Kasumi-1 (cell line): ENCODE measurements at places on chromosomes 16 and 17.

DNA sequence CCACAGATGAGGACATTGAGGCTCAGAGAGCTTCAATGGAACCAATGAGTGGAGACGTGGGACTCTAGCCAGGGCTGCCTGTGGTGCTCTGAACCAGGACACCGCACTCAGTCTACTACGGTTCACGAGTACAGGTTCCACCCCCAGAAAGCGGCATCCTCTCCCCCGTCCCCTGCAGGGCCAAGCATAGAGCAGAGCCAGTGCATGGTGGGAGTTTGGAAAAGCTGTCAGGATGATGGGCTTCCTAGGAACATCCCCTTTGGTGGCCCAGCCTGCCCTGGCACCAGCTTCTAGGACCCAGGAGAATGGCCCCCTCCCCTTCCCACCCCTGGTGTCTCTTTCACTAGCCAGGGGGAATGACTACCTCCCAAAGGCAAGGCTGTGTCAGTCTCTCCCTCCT lies 8.4 kb downstream of the ZNF319 start:
- DNase-seq, result no peak

DNA sequence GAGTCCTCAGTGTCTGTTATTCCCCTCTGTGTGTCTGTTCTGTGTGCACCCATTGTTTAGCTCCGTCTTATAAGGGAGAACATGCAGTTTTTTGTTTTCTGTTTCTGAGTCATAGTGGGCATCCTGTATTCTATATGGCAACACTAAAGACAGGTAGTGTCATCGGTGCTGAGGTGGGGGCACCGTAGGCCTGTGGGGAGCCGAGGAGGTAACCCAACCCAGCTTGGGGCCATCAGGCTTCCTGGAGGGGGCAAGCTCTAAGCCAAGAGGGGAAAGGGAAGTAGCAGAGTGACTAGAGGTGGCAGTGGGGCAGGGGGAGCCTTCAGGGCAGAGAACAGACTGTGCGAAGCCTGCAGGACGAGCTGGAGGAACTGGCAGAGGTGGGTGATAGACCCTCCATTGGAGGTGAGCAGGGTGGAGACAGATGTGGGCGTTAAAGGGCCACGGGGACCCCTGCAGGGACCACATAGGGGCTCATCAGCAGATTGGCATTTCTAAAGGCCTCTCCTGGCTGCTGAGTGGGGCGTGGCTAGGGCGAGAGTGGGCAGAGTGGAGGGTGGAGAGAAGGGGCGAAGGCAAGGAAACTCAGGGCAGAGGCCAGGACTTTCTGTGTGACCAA lies 36.5 kb downstream of the CPNE2 start:
- DNase-seq, result peak; percentile 62

DNA sequence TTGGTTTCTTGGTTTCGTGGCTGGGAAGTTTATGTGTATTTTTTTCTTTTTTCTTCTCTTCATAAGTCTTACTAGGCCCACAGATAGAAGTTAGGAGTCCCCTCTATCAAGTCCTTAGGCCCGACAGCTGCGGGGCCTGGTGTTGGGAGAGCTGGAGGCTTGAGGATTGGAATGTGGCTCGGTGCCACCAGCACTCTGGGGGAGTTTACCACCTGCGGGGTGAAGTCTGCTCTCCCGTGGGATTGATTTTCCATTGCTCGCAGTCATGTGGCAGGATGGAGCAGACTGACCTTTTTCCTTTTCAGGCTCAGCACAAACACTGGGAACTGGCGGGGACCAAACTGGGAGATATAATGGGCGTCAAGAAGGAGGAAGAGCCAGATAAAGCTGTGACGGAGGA lies 7.5 kb downstream of the DHX38 start:
- DNase-seq, result no peak

GRCh38 chr16:3173892-3174617 lies 13.9 kb upstream of the OR1F1 start:
- peak; percentile 17 for DNase-seq

- no peak for DNase-seq
Observed at GRCh38 chr16:777826-778225, 10.4 kb downstream of the RPUSD1 start.

DNA sequence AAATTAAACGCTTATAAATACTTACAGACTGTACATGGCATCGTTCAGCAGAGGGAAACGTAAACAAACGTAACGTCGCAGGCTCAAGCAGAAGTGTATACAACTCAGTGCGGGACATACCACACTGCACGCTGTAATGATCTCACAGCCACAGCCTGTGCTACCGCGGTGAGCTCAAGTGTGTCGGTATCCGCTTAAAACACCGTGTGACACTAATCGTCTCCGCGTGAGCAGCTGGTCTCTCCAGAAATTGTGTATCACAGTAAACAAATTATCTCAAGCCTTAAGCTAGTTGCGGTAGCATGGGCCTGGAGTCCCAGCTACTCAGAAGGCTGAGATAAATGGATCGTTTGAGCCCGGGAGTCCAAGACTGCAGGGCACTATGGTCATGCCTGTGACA lies 115.3 kb downstream of the ANKRD11 start:
- no peak for DNase-seq

- peak; percentile 26 for DNase-seq
Observed at GRCh38 chr16:58515871-58516767, 802 bp downstream of the SETD6 start.
